ENCODE measurements at places on chromosomes 4 and X. TPM values are rescaled to one million over a fixed set of nuclear protein-coding genes. Genes with fewer than 3 reads are reported as not detected.

DNA sequence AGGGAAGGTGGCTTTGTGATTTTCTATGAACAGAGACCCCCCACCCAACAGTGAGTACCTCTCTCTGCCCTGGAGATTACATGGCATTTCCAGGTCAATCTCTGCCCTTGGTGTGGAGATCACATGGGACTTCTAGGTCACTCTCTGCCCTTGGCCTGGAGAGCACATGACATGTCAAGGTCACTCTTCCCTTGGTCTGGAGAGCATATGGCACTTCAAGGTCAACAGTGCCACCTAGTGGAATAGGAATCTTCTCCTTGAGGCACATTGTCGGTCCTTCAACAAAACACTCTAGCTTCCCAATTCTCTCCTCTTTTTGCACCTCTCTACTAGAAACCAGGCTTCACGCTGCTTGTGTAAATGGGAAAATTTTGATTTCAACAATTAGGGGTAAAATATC is 66.2 kb upstream of the TACR3 start:
- DNase-seq = peak; percentile 63

DNA sequence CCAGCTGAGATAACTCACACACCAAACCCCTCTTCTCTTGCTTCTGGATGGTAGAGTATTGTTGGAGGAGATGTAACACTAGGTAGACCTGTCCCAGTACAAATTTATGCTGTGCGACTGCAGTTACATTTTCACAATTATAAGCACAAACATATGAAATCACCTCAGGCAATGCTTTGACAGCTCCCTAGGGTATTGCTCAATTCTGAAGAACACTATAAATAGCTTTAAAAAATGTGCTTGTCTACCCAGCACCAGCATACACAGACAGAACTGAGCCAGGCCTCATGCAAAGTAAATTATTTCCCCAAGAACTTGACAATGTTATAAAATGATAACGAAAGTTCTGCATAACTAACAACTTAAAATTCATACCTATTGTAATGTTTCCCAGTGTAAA is 1999.1 kb upstream of the ADGRL3 start:
- no peak for DNase-seq

DNA sequence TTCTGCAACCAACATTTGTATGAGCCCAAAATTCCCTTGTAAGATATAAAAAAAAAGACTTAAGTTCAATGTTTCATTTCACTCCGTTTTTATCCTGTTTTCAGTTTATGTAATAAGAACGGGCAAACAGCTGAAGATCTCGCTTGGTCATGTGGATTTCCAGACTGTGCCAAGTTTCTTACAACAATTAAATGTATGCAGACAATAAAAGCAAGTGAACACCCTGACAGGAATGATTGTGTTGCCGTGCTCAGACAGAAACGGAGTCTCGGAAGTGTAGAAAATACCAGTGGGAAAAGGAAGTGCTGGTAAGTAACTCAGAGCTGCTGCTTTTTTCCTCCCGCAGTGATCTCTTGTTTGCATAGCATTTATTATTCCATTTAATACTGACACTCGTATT is 2.8 kb downstream of the ANKRD37 start:
- no peak for DNase-seq

- peak; percentile 33 for DNase-seq
Measured at GRCh38 chr4:165839615-165840333, 33.3 kb upstream of the TLL1 start.

VBP1 gene
- total RNA-seq = 80.6 TPM

DNA sequence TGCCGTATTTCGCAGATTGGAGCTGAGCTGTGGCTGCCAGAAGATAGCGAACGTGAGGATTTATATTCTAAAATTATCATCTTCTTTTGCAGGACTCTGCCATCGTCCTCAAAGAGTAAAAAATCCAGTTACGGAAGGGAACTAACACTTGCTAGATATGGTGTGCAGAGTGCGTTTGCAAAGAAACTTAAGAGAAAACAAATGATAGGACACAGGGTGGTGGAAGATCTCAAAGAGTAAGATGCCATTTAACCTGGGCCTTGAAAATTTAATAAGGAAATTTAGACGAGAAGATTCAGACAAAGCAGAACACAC is 566 bp downstream of the LARP7 start:
- no peak for DNase-seq

GRCh38 chrX:132505116-132505515 is 16.3 kb upstream of the MBNL3 start:
- DNase-seq = no peak

ACE2 gene
- total RNA-seq = 0.81 TPM

Measured in PC-3 (cell line).